T-helper 22 cell (primary cell): ENCODE measurements at places on chromosomes 13 and 19.

GRCh38 chr19:47637550-47637949 is 28.6 kb downstream of the BICRA start:
- DNase-seq: no peak

DNA sequence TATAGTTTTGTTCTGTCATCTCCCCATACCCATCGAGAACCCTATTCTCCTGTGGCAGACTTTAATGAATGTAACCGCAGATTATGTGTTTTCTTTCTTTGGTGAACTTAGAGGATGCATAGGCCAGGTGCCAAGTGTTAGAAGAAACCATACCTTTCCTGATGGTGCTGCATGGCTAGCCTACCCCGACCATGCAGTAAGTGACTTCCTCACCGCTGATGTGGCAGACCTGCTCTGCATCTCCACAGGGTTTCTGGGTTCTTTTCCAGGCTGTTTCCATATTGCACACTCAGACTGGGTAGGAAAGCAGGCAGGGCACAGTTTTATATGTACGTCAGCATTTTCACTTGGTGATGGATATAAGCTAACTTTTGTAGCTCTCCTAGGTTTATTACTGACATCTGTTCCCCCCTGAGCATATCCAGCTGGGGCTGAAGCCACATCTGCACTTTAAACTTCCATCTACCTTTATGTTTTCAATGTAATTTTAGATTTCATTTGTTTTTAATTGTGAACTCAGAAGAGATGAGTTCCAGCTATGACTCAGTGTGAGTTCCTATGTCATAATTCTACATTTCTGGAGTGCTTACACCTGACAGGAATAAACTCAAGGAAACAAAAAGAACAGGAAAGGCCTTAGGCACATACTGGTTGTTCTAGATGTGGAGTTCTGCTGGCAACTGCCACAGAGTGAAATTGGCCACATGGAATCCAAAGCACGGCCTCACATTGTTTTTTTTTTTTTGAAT is 42.3 kb downstream of the LRCH1 start:
- DNase-seq: no peak

GRCh38 chr13:101614491-101614890 is 162.0 kb downstream of the ITGBL1 start:
- DNase-seq: no peak

DNA sequence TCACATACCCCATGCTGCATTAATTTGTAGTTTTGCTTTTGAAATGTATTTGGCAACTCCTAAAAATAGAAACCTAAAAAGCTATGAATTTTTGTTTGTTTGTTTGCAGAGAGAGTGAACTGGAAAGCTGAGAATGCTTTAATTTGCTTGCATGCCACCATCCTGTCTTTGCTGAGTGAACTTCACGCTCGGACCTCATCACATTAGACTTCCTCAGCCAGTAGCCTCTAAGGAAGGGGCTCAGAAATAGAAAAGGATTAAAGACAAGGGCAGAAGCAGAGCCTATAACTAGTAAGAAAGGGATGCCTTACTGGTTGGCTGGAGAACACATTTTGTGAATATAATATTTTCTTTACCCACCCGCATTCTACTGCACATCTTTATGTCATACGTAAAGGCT is 275.1 kb downstream of the DCLK1 start:
- no peak for DNase-seq

- no peak for DNase-seq
Measured at GRCh38 chr19:38252941-38253691, 3.1 kb downstream of the PPP1R14A start.

GRCh38 chr13:22846551-22846950 is 334.2 kb upstream of the SGCG start:
- DNase-seq: no peak

DNA sequence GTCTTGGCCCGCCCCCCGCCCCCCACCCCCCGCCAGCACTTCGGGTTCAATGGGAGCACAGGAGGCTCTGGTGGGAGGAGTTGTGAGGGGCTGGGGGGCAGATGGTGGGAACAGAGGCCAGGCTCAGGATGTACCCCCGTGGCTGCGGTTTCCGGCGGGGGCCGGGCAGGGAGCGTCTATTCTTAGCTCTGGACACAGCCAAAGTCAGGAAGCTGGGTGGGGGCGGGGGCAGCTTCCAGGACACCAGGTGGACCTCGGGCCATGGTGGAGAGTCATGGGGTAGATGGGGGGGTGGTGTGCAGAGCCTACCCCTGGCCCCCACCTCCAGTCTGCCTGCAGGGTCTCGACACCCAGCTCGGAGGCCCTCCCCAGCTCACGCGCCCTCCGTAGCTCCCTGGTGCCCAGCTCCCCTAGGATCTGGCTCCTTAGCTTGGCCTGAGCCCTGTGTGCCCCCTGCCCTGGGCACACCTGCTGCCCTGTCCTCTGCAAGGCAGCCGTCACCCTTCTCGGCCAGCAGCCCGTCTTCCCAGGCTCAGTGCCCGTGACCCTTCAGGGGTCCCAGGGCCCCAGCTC is 2.2 kb upstream of the TBXA2R start:
- DNase-seq: no peak

GRCh38 chr13:93344048-93344705 is 117.6 kb downstream of the GPC6 start:
- DNase-seq: no peak

DNA sequence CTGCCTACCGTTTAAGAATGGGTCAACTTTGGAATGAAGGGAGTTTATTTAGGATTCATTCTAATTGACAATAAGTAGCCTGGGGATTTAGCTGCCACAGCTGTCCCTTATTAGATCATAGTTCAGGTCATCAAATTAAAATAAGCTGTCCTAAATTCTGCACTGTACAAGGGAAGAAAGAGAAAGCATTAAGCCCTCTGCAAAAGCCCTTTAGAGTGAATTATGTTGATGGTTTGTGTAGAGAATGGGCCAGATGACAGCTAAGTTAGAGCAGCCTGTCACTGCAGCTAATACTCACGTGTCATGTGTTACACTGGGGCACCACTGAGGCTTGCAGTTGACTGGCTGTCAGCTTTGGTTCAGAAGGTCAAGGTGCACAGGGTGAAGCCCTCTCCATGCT is 737.1 kb upstream of the SLC10A2 start:
- DNase-seq: no peak

GRCh38 chr19:16688084-16688483 is 27.1 kb downstream of the TMEM38A start:
- DNase-seq: no peak

DNA sequence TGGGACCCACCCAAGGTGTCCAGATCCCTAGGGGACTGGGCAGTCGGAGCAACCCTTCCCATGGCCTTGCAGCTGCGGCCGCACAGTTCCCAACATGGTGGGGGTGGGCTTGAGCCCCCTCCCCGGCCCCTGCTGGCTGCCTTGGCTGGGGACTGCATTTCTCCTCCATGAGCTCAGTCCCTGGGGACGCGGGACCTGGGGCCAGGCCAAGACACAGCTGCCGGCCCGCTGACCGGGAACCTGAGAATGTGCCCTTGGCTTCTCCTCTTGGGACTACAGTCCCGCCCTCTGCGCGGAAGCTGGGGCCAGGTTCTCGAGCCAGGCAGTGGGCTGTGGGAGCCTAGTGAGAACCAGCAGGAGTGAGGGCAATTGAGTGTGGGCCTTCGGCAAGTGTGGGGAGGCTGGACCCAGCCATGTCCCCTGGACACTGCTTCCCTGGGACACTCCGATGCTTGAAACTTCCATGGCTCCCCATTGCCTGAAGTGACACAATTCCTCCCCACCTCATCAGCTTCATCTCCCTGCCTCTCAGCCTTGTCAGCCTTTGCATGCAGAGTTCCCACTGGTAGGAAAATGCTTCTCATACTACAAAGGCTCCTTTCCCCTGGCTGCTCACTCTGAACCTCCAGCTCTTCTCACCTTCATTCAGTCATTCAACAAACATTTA is 13.1 kb upstream of the NOTCH3 start:
- no peak for DNase-seq

GRCh38 chr19:4592445-4592844 is 33.0 kb upstream of the SEMA6B start:
- DNase-seq: no peak

DNA sequence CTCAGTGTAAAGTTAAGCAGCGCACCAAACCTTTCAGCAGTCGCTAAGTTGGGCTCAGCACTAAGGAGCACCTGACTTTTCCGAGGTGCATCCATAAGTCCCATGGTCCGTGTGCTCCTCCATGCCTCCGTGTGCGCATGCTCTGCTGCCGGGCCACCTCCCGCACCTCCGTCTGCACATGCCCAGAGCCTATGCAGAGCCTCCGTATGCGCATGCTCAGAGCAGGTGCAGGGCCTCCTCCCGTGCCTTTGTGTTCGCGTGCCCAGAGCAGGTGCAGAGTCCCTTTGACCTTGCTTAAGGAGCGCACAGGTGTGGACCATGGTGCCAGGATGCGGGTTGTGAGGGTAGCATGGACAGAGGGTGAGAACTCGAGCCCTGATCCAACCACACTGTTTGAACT is 46.0 kb downstream of the ATP11A start:
- DNase-seq: no peak
